ENCODE measurements at places on chromosomes 7 and 10.

DNA sequence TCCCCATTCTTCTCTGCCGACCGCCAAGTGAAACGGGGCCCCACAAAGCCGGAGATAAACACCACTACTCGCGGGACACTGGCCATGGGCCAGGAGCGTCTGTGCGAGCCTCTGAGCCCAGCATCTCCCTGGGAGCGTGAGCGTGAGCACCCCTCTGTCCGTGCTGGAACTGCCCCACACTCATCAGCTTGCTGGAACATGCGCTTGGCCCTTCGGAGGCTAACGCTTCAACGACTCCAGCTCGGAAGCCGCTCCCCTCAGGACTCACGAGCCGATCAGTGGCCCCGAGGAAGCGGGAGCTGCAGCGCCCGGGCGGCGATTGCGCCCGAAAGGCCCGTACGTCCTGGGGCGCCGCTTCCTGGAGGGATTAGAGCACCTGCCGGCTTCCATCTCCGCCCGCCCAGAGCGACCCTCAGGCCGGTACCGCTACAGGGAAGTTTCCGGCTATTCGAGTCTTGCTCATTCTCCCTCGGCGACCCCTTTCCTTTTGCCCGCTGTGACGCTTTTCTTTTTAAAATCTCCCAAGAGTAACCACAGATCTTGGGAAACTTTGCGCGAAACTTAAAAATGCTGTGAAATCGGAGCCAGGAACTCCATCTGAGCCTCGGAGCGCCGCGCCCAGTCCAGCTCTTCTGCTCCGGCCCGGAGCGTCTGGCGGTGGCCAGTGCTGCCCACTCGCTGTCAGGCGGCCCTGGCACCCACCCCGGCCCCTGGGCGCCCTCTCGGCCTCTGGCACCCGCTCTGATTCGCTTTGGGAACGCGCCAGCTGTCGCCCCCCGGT lies 1.0 kb downstream of the TLL2 start:
- DNase-seq: no peak

DNA sequence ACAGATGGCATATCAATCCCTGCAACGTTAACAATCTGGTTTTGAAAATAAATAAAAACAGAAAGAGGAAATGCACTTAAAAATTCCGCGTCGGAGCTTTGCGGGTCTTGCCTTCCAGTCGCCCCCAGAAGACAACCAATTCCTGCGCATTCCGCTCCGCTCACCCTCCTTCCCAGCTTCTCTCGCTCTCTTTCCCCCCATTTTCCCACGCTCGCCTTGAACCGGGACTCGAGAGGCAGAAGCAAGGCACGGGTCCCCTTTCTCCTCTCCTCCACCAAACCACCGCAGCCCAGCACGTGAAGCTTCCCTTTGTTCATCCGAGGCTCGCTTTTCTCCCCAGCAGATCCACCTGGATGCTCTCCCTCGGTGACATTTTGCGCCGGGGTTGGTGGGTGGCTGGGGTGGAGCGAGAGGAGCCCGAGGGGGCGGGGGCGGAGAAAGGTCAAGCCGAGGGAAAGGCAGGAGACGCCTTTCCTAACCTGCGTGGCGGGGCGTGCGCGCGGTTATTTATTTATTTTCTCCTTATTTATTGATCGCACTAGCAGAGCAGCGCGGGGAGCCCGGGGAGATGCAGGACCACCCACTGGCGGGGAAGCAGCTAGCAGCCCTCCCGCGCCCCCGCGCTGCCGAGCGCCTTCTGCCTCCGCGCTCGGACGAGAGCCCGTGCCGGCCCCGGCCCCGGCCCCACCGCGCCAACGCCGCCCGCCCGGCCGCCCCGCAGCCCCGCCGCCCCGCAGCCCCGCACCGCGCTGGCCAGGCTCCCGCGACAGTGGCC lies at the start of gene KCND2:
TSS of gene KCND2 (plus strand) at position 475 of the 775 bp plus-strand sequence.
- no peak for DNase-seq

DNA sequence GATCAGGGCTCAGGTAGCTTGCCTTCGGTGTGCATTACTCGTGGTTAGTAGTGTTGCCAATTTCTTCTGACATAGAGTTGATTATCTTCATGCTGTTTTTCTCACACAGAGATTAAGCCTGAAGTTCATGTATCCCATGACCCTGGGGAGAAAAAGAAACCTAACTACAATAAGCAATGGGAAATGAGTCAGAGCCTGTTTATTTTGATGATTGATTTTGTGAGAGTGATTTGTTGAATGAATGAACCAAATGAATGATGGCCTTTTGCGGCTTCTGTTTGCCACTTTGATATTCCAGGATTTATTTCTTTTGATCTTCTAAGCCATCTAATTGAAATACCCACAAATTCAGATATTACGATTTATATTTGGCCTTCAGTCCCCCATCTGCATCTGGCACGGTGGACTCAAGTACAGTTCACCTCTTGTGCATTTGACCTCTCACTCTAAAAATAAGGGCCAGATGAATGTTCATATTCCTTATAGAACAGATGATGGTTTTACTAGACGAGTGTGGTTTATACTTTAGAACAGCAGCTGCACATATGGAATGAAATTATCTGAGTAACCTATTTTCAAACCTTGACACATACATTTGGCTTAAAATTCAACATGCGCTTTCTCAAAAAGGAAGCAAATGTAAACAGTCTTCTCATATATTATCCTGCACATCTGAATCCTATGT lies 110.7 kb downstream of the PLCE1 start:
- no peak for DNase-seq

GRCh38 chr10:86798611-86799010 lies 42.2 kb downstream of the BMPR1A start:
- DNase-seq: peak; percentile 39

- DNase-seq: no peak
Observed at GRCh38 chr10:102581981-102582580, 62.2 kb upstream of the TRIM8 start.

- no peak for DNase-seq
Observed at GRCh38 chr7:123987445-123987844, 45.4 kb downstream of the TMEM229A start.

DNA sequence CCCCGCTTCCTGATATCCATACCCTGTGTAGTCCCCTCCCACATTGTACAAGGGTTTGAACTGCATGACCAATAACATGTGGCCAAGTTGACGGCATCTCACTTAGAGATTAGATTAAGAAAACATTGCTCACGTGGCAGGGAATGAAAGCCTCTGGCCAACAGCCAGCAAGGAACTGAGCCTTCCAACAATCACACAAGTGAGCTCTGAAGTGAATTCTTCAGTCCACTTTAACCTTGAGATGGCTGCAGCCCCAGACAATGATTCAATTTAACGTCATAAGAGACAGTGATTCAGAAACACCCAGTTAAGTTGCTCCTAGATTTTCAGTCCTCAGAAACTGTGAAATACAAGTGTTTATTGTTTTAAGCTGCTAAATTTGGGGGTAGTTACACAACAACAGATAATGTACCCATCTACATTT lies 165.9 kb upstream of the PLXNA4 start:
- DNase-seq: peak; percentile 27

DNA sequence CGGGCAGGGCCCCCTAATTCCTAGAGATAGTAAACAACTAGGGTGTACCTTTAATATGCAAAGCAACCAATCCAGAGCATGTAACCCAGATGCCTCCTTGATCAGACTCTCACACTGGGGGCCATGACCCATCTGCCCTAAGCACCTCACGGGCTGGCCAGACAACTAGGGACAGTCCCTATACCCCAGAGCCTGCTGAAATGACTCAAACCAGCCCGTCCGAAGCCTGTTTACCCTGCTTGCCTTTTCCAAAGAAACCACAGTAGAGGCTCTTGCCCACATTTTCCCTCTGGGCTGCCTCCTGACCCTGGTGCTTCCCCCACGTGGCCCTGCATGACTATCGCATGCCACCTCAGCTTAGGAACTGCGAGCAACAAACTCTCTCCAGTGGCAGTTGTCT lies 46.2 kb downstream of the RGS10 start:
- DNase-seq: no peak

- no peak for DNase-seq
Observed at GRCh38 chr10:29112827-29113615, 175.8 kb upstream of the LYZL1 start.

DNA sequence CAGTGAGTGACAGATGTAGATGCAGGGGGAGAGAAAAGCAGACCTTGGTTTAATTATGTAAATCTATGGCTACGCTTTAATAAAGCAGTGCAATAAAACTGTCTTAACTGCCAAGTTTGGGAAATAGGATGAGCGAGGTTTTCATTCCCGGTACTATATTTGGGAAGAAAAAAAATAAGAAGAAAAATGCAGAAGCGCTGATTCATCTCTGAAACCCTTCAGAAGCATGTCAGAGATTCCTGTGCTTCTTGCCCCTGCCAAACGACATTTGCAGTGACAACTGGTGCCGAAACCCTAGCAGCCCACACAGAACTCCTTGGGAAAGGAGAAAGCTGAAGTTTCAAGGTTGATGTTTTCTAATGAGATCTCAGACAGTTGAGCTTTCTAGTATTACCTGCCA lies 380.7 kb downstream of the REEP3 start:
- no peak for DNase-seq

GRCh38 chr7:23373151-23374004 lies 74.2 kb downstream of the MALSU1 start:
- DNase-seq: no peak

GRCh38 chr7:158285383-158285770 lies 302.2 kb downstream of the PTPRN2 start:
- no peak for DNase-seq

- no peak for DNase-seq
Observed at GRCh38 chr10:109894516-109894915, 28.8 kb downstream of the XPNPEP1 start.

DNA sequence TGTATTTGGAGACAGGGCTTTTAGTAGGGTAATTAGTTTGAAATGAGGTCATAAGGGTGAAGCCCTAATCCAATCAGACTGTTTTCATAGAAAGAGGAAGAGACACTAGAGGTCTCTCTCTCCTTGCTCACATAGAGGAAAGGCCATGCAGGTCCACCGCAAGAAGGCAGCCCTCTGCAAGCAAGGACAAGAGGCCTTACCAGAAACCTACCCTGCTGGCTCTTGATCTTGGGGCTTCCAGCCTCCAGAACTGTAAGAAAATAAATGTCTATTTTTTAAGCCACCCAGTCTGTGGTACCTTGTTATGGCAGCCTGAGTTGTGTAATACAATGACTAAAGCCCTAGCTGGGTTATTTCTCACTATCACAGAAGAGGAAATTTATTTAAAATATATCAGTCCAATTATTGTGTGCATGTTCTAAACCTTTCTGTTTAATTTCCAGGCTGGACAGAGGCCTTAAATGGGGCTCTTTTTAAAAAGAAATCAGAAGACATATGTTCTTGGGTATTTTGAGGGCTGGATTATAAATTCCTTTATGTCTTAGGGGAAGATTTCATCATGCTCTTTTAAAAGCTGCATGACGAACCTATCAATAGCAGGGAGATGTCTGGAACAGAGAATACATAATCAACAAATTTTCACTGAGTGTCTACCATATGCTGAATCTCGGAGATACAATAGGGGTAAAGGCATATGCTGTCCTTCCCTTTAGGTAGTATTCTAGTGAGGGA lies 12.9 kb upstream of the TMEM26 start:
- DNase-seq: no peak

DNA sequence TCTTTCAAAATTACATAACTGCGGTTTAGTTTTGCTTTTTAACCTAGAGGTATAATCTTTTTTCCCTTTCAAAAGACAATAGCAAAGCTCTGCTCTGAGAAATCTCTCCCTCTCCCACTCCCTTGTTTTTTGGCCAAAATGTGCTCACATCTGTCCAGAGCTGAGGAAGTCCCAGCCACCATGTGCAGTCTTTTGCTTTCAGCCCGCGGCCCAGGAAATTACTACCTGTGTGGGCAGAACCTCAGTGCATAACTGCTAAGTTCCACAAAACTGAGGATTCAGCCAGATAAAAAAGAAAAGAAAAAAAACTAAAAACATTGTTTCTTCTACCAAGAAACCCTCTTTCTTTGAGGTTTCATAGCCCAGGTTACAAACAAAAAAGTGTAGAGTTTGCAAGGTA lies 115.0 kb upstream of the HGF start:
- no peak for DNase-seq

GRCh38 chr10:31272841-31273240 lies 46.2 kb upstream of the ZEB1 start:
- DNase-seq: no peak

GRCh38 chr10:122657255-122657654 lies 42.4 kb downstream of the C10orf120 start:
- DNase-seq: no peak

DNA sequence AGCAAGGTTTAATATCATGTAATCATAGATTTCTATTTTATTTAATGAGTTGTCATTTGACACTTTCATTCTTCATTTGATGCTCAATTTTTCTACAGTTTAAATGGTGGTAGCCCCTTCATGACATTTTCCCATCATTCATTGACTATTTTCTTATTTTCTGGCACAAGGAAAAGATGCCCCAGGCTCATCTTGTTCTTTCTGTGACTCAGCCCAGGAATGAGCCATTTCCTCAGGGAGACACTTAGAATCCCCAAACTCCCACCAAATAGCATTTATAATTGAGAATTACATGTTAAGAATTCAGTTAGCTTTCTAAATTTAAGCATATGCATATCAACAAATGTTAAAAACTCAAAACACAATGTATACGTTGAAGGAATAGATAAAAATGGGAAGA lies 222.3 kb downstream of the KIF20B start:
- DNase-seq: no peak

- DNase-seq: no peak
Observed at GRCh38 chr7:44398511-44398911, 73.1 kb upstream of the CAMK2B start.

- no peak for DNase-seq
Observed at GRCh38 chr7:129774359-129774758, 162.8 kb downstream of the NRF1 start.

- no peak for DNase-seq
Observed at GRCh38 chr10:16890691-16891090, 73.5 kb upstream of the RSU1 start.

DNA sequence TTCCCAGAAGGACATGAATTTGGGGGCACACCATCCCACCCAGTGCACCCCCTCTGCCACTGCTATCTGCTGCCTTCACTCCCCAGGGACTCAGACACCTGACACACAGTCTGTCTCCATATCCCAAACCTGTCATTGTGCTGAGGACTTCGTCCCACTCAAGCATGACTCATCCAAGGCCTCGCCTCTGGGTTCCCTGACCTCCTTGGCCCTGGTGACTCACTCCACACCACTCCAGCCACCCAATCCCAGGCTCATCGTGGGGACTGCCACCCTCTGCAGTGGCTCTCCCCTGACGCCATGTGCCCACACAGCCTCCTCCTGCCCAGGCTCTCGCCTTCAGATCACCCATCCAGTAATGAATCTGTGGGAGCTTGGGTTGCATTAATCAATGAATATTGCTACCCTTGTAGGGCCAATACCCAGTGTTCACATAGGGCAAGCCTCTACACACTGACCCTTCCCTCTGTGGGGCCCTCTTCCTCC lies 6.6 kb upstream of the INSIG1 start:
- DNase-seq: no peak

DNA sequence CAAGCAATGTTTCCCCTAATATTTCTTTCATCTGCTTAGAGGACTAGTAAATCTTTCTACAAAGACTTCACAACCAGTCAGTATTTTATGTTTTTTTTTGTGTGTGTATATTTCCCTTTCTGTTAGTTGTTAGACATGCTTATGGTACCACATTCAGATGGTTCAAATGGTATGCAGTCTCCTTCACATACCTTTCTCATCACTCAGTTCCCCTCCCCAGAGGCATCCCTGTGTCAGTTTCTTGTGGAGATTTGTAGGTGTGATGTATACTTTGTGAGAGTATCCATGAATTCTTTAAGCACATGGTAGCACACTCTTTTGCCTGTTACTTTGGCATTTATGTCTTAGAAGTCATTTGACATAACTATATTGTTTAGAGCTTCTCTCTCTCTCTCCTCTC lies 4.4 kb downstream of the ZNF485 start:
- no peak for DNase-seq

Data from BJ (cell line).